CD4-positive, alpha-beta T cell treated with Interleukin-2 at 100 ng/mL for 4 hours (primary cell): ENCODE measurements at places on chromosomes 5 and 9.

DNA sequence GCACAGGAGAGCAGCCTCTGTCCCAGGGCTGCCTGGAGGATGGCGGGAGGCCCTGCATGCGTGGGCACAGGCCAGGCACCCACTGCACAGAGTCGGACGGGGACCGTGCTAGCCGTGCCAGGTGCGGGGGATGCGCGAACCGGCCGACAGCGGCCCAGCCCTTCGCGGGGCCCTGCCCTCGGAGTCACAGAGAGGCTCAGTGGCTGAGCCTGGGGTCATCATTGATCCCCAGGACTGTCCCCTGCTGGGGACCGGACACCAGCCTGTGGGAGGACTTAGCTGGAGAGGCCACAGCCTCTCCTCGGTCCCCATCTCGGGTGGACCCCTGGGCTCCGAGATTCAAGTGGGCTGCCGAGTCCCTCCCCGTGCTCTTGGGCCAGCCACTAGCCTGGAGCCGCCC lies 19.1 kb upstream of the LAMC3 start:
- DNase-seq: no peak

- DNase-seq: peak; percentile 57
These were observed at the start of gene ERAP2 for GRCh38 chr5:96876292-96876850. Gene ERAP2 (plus strand): TSS chr5:96876500. CDS start chr5:96879686, 3,186 bp downstream.

- no peak for DNase-seq
These were observed 51.9 kb downstream of the MRPL36 start for GRCh38 chr5:1747803-1748085.

DNA sequence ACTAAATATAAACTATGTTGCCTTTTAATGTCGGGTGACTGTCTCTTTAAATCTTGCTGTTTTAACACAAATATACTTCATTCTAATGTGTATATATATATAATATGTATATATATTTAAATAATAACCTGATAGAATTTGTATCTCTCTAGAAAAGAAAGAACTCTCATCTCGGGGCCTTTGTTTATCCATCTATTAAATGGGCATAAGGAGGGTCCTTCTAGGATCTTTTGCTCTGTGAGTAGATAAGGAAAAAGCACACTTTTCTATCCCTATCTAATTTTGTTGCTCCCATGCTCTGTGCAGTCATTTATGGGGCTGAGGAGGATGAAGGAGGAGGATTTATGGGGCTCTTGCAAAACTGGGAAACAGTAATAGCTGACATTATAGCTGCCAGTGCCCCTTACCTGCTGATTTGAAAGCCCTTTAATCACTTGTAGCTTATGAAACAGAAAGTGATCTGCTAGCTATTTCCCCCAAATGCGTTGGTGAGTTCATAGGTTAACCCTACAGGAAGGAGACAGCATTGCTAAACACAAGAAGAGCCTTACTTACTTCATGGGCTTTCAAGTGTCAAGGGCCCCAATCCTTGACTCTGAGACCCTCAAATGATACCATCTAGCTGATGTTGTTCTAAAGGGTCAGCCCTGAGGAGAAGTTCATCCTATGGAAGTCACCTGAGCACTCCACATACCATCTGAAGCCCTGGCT lies 5.8 kb upstream of the PPARGC1B start:
- DNase-seq: peak; percentile 1

GRCh38 chr5:172303572-172304335 lies 20.2 kb upstream of the UBTD2 start:
- DNase-seq: no peak

GRCh38 chr5:52999344-52999949 lies 10.3 kb downstream of the ITGA2 start:
- no peak for DNase-seq

DNA sequence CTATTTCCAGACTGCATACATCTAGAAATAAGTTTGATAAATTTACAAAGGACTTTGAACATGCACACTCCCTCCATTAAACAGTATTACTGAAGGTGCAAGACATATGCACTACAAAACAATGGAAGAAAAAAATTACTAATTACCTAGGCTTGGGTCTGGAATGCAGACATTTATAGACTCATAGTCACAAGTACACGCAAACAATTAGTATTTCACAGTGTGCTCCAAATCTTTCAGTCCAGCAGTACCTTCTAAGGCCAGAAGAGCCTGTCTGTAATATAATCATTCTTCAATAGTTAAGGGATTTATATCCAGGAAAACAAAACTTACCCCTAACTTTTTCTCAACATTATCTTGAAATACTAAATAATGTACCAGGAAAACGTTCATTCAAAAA lies 11.2 kb downstream of the RICTOR start:
- no peak for DNase-seq

DNA sequence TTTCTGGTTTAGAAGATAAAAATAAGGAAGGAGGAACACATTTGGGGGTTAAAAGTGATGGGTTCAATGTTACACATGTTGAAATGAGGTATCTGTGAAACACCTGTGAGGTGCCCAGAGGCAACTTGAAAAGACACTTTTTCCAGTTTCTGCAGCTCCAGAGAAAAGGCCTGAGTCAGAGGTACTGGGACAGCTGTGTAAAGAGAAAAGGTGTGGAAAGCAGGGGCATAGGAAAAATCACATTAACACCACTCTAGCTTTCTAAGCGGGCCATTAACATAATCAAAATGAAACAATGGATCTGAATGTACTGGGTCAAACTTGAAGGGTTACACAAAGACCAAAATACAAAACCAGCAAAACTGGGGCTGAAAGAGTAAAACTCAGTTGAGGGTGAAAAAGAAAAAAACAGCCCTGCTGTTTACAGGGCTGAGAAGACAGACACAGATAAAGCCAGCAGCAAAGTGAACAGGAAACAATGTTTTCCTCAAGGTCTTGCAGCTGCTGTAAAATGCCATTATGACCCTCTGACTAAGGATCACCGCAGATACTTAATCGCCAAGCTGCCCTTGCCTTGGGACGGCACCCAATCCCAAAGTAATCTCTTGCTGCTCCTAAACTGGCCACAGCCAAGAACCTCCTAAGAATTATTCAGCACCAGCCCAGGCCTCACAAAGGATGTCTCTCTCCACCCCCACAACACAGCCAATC lies 104.7 kb downstream of the DROSHA start:
- no peak for DNase-seq

- DNase-seq: no peak
These were observed 437.9 kb upstream of the PAPPA start for GRCh38 chr9:115715666-115716065.

GRCh38 chr5:61563401-61563800 lies 231.3 kb downstream of the ZSWIM6 start:
- DNase-seq: no peak

DNA sequence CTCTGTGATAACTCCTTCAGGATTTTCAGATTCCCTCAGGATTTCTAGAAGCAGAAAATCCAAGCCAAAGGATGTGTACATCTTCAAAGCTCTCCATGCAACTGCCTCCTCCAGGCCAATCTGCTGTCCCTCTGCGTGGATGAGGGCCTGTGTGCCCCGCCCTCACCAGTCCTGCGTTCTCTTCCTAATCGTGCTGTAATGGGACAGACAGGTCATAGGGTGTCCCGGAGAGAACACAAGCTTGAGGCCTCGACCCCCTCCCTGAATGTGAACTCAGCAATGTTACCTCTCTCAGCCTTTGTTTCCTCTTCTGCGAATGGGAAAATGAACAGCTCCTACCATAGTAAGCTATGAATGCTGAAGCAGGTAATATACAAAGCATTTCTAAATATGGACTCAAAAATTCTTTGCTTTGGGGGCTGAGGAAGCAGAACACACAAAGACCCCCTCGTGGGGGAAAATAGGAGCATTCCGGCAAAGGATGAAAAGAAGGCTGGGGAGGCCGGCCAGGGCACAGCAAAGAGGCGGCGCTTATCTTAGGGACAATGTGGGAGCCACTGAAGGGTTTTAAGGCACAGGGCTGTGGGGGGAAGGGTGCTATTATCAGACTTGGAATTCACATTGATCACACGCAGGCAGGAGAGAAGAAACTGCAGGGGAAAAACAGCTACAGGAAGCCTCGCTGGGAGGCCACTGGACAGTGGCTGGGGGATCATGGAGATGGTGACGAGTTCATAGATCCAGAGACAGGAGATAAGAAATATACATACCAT lies 57.2 kb upstream of the FBXW11 start:
- DNase-seq: no peak

GRCh38 chr5:115578657-115579056 lies 23.6 kb downstream of the TICAM2 start:
- no peak for DNase-seq

DNA sequence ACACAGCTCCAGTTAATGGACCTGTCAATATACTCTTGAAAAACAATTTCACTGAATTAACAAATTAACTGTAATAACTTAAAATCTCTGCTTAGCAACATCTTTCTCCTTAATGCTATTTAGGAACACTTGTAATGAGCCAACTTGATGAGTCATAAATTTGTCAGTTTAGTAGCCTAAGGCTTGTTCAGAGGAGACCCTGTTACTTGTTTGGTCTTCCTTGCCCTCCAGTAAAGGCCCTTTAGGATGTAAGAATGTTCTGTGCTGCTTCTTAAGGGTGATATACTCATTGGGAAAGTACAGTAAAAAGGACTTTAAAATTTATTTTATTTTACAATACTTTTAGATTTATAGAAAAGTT lies 11.4 kb upstream of the MATR3 start:
- DNase-seq: no peak

- no peak for DNase-seq
These were observed 116.5 kb downstream of the PDE4D start for GRCh38 chr5:59777028-59777427.

DNA sequence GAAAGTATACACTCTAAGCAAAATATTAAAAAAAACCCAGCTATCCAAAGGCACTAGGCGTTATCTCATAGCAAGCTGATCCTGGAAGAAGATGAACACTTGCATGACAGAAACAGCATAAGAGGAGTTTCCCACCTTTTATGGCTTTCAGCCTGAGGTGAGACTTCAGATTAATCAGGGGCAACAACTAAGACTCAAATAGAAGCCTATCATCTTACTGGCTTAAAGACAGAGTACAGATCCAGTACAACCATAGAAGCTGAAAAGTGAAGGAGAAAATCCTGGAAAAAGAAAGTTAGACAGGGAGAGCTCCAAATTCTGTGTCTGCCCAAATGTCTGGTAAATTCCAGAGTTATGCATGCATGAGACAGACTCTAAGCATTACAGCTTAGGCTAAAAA lies 360.8 kb upstream of the KCNN2 start:
- no peak for DNase-seq

GRCh38 chr9:94921092-94921471 lies 194.6 kb downstream of the AOPEP start:
- no peak for DNase-seq

GRCh38 chr5:42749020-42749419 lies 7.6 kb upstream of the CCDC152 start:
- DNase-seq: no peak

- no peak for DNase-seq
These were observed 154.0 kb downstream of the OLFM1 start for GRCh38 chr9:135241381-135242048.

GRCh38 chr9:130078547-130078946 lies 24.8 kb downstream of the GPR107 start:
- DNase-seq: no peak
